ENCODE measurements at places on chromosomes 4 and X. TPM values are rescaled to one million over a fixed set of nuclear protein-coding genes. Genes with fewer than 3 reads are reported as not detected.
A peak's percentile ranks its signal among the peaks of the same experiment; 100 is the strongest.

Gene IGFBP7
- total RNA-seq: 543 TPM

Gene PABPC1L2A
- not detected for total RNA-seq

Gene STK32B
- 0.25 TPM for total RNA-seq

Gene ADH6
- total RNA-seq: 0.08 TPM

Gene GLRA3
- total RNA-seq: not detected

GRCh38 chr4:71872767-71873415 is 89.0 kb upstream of the GC start:
- no peak overlapping the region for H3K27ac ChIP-seq
- no peaks in the 10 kb centered on the region for H3K36me3 ChIP-seq
- no peaks in the 10 kb centered on the region for H3K4me1 ChIP-seq
- H3K4me3 ChIP-seq: no peak overlapping the region
- DNase-seq: no peak

DNA sequence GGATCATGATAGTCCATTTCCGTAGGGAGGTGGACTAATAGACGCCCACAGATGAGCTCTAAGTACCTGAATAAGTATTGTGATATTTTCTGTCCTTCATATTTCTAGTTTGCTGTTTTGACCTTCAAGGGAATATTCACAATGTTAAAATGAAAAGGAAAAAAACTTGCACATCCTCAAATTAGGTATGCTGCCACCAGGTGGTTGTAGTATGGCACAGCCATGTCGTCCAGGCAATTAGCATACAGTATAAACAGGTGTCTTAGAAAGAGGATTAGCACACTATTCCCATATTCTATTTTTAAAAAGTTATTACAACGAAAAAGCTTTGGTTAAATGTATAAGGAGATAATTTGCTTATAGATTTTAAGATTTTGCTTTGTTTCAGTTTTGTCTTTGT is 802.0 kb downstream of the RPA4 start:
- H3K36me3 ChIP-seq: no peaks in the 10 kb centered on the region
- H3K27me3 ChIP-seq: no peaks in the 10 kb centered on the region
- H3K4me1 ChIP-seq: no peaks in the 10 kb centered on the region
- H3K4me3 ChIP-seq: no peak overlapping the region
- no peak overlapping the region for H3K27ac ChIP-seq
- DNase-seq: no peak

DNA sequence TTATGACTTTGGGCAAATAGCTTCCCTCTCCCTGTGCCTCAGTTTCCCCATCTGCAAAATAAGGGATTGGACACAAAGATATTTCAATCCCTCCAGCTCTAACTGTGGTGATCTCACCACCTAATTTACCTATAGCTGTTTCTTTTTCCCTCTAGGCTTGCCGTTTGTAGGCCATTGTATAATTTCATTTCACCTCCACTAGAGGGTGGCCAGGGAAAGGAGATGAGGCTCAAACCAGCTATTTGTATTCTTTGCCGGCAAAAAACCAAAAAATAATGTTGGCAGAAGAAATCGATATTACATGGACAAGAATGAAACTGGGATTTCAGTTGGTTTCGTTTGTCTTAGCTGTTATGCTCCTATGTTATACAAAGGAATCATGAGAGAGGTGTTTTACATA is 36.1 kb upstream of the DOCK11 start:
- no peaks in the 10 kb centered on the region for H3K27me3 ChIP-seq
- no peak overlapping the region for H3K4me3 ChIP-seq
- no peak for DNase-seq
- no peak overlapping the region for H3K27ac ChIP-seq
- no peaks in the 10 kb centered on the region for H3K36me3 ChIP-seq
- no peaks in the 10 kb centered on the region for H3K4me1 ChIP-seq

DNA sequence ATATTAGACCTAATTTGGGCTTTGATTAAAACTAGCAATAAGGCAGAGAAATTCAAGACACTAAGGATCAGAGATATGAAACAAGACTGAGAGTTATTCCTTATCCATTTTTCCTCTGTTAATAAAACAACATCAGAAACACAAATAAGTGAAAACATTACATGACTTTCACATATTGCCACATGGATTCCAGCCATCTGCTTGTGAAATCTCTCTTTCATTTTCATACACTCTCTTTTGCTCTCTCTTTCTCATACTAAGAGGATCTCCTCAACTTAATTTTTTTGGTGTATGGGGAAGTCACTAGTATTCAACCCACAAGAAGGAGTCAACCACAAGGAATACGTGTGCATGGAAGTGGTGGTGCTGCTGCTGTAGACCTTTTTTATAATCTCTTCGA is 183.0 kb downstream of the LDB2 start:
- DNase-seq: no peak
- no peak overlapping the region for H3K4me3 ChIP-seq
- H3K27me3 ChIP-seq: no peaks in the 10 kb centered on the region
- no peaks in the 10 kb centered on the region for H3K36me3 ChIP-seq

GRCh38 chr4:986879-987623 is at the start of gene IDUA:
IDUA (plus strand) TSS chr4:987044; CDS start chr4:987085, 41 bp downstream.
- peak within 1 kb of the TSS; percentile 80 for H3K4me3 ChIP-seq
- no peaks in the 10 kb centered on the region for H3K27me3 ChIP-seq
- DNase-seq: peak; percentile 86
- peak within 1 kb of the TSS; percentile 56 for H3K27ac ChIP-seq

DNA sequence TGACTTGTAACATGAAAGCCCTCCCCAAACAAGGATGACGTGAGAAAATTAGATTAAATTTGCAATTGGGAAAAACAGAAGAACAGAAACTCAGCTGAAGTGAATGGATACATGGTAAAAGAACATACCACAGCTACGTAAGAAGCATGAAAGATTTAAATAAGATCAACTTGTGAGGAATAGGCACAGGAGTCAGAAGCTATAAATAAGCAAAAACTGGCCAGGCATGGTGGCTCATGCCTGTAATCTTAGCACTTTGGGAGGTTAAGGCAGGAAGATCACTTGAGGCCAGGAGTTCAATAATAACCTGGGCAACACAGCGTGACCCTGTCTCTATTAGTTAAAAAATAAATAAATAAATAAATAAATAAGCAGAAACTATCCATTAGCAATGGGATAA is 33.6 kb upstream of the ZCCHC13 start:
- no peak for DNase-seq
- H3K4me1 ChIP-seq: no peaks in the 10 kb centered on the region
- no peak overlapping the region for H3K27ac ChIP-seq
- H3K27me3 ChIP-seq: no peaks in the 10 kb centered on the region

DNA sequence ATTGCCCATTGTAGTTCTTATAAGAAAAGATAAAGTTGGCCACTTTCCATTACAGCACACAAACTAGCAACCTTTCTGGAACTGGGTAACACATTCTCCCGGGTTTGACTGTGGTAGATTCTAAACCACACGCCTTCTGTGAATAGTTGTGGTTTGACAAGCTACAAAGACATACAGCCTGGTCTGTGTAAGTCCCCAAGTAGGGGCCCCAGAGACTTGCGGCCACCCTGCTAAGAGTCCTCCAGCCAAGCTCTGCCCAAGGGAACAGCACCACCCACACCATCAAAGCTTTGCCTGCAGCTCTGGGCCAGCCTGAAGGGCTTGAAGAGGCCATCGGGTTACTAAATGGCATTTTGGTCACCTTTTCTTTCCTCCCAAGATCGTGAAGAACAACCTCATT is 203.4 kb downstream of the MAML3 start:
- H3K27ac ChIP-seq: no peak overlapping the region
- H3K4me3 ChIP-seq: no peak overlapping the region
- DNase-seq: no peak
- no peaks in the 10 kb centered on the region for H3K36me3 ChIP-seq

DNA sequence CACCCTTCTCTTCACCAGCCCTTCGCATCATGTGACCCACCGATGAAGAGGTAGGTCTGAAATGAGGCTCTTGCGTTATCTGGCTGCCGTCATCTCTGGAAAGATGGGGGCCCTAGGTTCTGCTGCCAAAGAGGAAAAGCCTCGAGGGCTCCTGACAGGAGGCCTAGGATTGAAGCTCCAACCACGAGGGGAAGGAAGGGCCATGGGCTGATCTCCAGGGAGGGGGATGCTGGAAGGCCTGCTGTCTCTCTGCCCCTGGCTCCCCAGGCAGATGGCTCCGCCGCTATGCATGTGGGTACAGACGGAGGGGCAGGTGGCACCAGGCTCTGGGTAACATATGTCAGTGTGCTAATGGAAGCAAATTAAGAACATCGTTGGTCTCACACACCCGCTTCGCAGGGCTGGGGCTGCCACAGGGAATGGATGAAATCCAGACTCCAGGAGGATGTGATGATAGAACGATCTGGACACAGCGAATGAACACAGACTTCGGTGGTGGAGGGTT is 44.9 kb downstream of the AFAP1 start:
- no peak overlapping the region for H3K27ac ChIP-seq
- no peak for DNase-seq
- H3K36me3 ChIP-seq: no peaks in the 10 kb centered on the region
- H3K27me3 ChIP-seq: no peaks in the 10 kb centered on the region
- peaks cover 4% of the 10 kb centered on the region for H3K4me1 ChIP-seq
